ENCODE measurements at places on chromosomes 12 and 14.

DNA sequence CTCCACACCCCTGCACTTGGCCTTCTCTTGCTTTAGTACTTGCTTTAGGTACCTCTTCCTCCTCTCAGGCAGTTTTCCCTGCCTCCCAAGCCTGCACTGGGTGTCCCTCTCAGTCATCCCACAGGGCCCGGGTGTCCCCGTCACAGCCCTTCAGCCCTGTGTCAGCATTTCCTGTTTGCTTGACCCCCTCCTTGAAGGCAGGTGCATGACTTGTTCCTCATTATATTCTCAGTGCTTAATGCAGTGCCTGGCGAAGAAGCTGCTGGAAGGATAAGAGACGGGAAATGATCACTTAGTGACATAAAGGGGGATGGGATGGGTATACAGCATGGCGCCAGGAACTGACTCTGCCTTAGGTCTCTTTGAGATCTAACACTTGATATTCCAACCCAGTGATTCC lies 61.5 kb downstream of the IQSEC3 start:
- no peak for DNase-seq

- DNase-seq: no peak
These were observed 68.2 kb upstream of the CLMN start for GRCh38 chr14:95387826-95388445.

GRCh38 chr14:68211421-68211820 lies 391.8 kb downstream of the RAD51B start:
- no peak for DNase-seq

- DNase-seq: no peak
These were observed 27.3 kb upstream of the SPTSSA start for GRCh38 chr14:34489324-34489723.

DNA sequence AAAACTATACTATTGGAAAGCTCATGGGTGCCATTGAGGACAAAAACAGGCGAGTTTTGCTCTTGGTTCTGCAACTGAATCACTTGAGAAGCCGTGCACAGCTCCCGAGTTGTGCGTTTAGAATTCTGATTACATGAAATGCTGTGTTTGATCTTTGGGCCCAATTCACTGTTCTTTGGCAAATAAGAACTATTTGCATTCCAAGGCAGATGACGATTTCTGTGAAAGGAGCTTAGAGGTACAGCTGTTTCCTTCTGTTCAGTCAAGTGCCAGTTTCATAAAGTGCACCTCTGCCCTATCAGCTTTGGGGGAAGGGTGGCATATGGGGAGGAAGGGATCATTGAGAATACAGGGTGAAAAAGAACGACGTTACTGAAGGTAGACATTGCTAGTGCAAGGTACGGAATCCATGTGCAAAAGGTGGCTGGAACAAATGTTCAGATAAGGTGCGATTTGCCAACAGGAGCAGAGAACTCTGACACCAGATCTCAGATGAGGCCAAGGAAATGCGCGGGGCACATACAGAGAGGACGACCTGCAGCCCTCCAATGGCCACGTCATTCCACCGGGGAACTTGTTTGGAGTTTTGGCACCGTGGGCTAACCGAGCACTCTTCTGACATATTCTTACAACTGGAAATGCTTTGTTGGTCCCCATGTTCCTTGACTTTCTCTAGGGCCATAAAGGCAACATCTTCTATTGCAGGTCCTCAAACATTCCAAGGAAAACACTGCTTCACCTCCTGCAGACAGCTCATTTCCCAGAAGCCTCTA lies 30.1 kb downstream of the TCHP start:
- no peak for DNase-seq

- DNase-seq: no peak
These were observed 3.2 kb downstream of the DGLUCY start for GRCh38 chr14:91116913-91117588.

GRCh38 chr12:54475537-54475936 lies 2.1 kb upstream of the GTSF1 start:
- DNase-seq: no peak

DNA sequence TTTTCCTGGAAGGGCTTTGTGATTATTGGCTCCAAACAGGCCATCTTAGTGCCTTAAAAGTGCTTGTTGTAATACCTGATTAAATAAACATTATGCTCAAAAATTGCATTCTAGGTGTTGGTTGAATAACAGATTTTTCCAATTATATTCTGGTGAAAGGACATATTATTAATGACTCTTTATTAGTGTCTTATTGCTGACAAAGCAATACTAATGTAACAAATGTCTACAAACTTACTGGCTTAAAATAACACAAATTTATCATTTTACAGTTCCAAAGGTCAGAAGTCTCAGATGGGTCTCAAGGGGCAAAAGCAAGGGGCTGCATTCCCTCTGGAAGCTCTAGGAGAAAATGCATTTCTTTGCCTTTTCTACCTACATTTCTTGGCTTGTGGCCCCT lies 86.9 kb upstream of the CPM start:
- DNase-seq: no peak

DNA sequence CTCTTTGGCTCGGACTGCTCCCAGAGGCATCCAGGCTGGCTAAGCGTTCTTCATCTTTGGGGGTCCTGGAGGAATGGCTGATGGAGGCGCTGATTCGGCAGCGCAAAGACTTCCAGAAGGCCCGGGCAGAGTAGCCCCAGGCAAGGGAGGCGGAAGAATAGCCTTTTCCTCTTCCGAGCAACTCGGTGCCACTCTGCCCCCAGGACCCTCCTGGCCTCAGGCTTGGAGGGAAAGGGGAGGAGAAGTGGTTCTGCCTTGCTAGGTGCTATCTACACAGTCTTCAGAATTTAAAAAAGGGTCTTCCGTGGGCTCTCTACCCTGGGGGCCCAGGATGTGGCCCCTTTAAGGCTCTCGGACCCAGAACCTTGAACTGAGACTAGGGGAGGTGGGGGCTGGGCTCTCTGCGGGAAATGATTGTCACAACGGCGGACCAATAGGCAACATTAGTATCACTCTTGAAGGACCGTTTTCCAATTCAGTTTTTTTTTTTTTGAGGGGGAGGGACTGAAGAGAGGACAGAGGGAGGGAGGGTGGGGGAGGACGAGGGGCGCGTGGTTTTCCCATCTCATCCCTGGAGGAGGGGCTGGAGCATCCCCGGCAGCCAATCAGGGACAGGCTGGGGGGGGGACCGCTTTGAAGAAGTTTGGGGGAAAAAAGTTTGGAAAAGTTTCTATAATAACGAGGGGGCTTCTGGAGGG lies at the start of gene NFATC4:
Gene NFATC4, plus strand, starts transcription at position 671 of the 698 bp plus-strand sequence. CDS start 157 bp downstream, outside the sequence.
- DNase-seq: peak; percentile 93

DNA sequence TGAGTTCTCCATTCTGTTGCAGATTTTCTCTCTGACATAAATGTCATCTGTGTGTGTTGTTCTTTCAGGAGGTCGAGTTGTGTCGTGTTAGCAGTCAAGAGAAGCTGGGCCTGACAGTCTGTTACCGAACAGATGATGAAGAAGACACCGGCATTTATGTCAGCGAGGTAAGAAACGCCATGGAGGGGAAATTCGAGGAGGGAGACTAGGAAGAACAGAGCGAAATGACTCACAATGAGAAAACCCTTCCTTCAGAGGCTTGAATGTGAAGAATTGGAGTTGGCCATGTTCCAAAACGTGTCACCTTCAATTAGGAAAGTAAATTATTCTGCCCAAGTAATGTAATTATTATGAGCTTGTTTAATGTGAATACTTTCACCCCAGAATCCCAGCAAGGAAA lies 364.5 kb downstream of the PDZRN4 start:
- no peak for DNase-seq

GRCh38 chr12:101599771-101600484 lies 5.2 kb downstream of the MYBPC1 start:
- no peak for DNase-seq

- no peak for DNase-seq
These were observed 234.7 kb upstream of the E2F7 start for GRCh38 chr12:77299910-77300669.

- DNase-seq: no peak
These were observed 67.2 kb upstream of the HMGA2 start for GRCh38 chr12:65756956-65757511.

DNA sequence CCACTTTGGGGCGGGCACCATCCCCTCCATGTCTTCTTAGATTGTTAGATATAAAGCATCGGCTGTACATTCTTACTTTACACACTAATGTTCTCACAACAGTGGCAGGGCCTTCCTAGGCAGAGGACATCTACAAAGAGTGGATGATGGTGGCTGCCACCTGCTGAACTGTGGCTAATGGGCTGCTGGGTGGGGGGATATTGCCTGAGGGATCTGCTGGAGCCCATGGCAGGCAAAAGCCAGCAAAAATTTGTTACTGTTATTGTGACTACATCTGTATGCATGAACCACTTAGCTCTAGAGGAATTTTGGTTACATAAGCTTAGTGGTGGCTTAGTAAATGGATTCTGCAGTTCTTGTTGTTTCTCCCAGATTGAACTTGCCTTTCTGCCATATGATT lies 52.6 kb downstream of the DIP2B start:
- DNase-seq: no peak

DNA sequence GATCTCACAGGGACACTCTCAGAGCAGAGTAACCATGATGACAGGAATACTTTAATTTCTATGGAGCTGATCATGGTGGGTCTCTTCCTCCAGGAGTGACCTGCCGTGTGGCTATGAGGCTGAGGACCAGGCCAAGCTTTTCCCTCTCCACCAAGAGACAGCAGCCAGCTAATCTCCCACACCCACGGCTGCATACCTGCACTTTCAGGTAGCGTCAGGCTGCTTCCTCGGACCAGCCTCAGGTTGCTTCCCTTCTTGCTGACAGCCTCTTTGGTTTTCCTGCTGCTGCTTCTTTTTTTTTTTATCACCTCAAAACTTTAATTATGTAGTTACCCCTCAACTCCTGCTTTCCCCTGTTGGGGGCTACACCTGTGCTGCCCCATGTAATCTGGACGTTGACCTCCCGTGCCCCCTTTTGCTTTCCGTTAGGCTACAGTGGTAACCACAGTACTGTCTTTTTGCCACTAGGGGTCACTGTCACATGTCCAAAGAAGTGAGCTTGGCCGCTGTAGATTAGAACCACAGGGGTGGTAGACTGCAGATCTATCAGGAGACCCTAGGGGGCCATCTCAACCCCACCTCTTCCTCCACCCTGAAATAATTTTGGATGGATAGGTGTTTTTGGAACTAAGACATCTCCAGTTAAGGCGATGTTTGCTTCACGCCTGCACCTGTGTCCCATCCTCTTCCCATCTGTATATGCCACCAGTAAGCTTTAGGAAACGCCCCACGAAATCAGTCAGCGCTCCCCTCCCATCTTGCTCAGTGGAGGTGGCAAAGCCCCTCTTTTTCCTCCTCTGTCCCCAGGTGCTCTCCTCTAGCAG lies 7.8 kb upstream of the PIP4K2C start:
- DNase-seq: peak; percentile 92

DNA sequence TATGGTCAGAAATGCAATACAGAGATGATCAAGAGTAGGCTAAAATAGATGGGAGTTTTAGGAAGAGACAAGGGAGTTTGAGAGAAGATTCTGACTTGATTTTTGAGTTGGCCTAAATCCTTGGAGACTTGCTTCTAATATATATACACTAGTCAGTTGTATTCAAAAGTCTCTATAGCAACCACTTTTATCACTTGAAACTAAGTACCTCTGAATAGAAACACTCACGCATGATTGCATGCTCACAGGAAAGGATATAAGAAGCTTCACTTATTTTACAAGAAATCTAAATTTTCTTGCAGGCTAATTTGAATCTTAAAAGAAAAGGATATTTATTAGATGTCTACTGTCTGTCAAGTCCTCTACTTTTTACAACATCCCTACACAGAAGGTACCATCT lies 316.8 kb downstream of the SNAPC1 start:
- no peak for DNase-seq

DNA sequence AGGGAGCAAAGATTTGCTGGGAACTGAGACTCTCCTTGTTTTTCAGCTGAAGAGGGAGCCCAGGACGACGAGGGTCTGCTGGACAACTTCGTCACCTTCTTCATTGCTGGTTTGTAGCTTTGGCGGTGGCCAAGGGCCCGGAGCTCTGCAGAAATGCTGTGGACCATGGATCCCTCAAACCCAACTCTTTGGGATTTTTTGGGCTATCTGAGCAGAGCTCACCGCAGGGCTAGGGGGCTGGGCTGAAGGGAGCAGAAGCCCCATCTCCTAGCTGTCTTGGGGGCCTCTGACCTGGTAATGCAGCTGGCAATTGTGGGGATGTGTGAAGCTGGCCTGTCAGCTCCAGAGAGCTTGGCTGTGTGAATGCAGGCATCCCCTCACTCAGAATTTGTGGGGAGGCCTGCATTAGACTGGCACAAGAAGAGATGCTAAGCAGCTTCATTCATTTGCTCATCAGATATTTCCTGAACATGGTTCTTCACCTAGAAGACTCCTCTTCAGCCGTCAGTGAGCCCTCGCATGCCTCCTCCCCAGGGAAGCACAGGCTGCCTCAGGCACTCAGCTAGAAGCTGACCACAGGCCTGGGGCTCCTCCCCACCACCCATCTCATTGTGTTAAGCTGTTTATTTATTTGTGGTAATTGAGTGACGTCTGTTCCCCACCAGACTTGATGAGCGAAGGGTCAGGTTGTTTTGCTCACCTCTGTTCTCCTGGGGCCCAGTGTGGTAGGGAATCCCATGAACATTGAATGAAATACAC lies 32.2 kb downstream of the CYP46A1 start:
- peak; percentile 23 for DNase-seq

DNA sequence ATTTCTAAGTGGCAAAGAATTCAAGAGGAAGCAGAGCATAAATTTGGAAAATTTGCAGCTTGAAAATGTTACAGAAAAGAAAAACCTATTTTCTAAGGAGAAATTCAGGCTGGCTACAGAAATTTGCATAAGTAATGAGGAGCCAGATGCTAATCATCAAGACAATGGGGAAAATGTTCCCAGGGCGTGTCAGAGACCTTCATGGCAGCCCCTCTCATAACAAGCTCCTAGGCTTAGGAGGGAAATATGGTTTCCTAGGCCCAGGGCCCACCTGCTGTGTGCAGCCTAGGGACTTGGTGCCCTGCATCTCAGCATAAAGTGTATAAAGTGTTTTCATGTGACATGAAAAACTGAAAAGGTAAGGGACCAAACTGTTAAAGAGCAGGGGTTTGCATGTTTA lies 1796.3 kb upstream of the FLRT2 start:
- peak; percentile 0 for DNase-seq

- no peak for DNase-seq
These were observed 131.3 kb downstream of the KTN1 start for GRCh38 chr14:55711175-55711811.

- no peak for DNase-seq
These were observed 61.3 kb downstream of the CHGA start for GRCh38 chr14:92984082-92984788.

- no peak for DNase-seq
These were observed 39.9 kb downstream of the TBC1D30 start for GRCh38 chr12:64864319-64864718.

- DNase-seq: no peak
These were observed 419.0 kb upstream of the CCDC196 start for GRCh38 chr14:66066981-66067776.

- DNase-seq: no peak
These were observed 38.5 kb downstream of the TRIM9 start for GRCh38 chr14:51056421-51056820.

DNA sequence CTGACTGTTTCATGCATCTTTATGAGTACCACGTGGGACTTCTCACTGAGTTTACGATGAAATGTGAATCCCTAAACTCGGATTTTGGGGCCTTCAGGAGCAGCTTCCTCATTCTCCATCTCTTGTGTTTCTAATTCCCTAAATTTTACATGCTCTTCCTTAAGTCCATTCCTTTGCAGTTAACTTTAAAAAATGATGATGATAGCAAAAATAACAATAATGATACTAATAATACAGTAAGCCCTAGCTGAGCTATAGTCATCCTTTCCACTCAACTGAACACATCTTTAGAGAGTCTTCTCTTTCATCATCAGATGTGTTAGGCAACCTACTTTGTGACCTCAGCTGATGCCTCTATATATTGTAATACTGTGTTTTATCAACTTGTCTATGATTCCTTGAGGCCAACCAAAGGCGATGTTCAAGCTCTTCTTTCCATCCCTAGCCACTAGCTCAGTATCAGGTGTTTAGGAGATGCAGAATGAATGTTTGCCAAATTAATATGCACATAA lies 1196.4 kb downstream of the VRK1 start:
- no peak for DNase-seq

Measured in H7 (cell line).